ENCODE measurements at places on chromosomes 2 and 18. TPM values are rescaled to one million over a fixed set of nuclear protein-coding genes. Genes with fewer than 3 reads are reported as not detected.

- DNase-seq, result no peak
Measured at GRCh38 chr2:197606180-197606579, 69.2 kb downstream of the RFTN2 start.

- DNase-seq, result no peak
Measured at GRCh38 chr18:51300912-51301311, 103.4 kb upstream of the MEX3C start.

Gene MREG
- 0.97 TPM for polyA plus RNA-seq

- DNase-seq, result no peak
Measured at GRCh38 chr2:11290211-11290610, 54.2 kb downstream of the ROCK2 start.

DNA sequence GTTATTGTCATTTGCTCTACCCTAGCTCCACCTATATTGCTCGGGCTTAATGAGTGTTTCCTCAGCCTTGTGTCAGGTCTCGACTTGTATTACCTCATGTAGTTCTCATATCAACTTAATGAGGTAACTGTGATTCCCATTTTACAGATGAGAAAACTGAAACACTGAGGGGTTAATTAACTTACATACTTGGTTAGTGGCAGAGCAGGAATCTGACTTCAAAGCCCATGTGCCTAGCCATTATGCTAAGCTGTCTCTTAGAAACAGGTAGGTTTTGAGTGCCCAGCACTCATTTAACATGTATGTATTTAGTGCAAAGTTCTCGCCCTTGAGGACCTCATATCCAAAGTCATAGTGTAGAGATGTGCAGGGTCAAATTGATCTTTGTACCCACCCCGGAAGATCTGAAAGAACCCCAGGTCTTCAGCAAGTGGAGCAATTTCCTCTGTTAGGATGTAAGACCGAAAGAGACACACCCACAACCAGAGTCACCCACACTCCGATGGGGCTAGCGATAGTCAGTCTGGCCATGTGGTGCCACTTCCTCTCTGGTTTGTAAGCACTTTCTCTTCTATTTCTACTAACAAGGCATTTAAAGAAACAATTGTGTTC lies 121.0 kb upstream of the SLC39A10 start:
- DNase-seq, result peak; percentile 41

Gene TEX44
- polyA plus RNA-seq, result not detected

Data from naive thymus-derived CD8-positive, alpha-beta T cell (primary cell).